Gastroesophageal sphincter (tissue), 4 donors: ENCODE measurements at places on chromosomes 7 and 10. TPM values are rescaled to one million over a fixed set of nuclear protein-coding genes. Genes with fewer than 3 reads are reported as not detected.
A peak's percentile ranks its signal among the peaks of the same experiment; 100 is the strongest.

SLC16A9 gene
- 0.54 TPM for total RNA-seq

DNA sequence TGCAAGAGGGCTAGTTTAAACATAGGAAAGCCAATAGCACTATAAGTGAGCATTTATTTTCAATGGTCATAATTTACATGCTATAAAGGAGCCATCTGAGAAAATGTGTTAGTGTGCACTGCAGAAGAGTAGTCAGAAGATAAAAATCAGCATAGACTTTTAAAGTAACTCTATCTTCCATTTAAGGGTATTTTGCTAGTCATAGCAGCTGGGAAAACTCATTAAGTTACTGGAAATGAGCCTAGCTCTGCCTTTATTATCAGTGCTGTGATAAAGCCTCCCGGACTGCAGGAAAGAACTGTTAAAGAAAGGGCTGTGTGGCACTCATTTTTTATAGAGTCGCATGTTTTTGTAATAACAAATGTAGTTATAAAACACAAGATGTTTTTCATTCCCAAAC lies 825.8 kb upstream of the POM121L12 start:
- no peak for ATAC-seq

GRCh38 chr10:86954681-86955500 lies 2.5 kb downstream of the MMRN2 start:
- ATAC-seq, result no peak

DNA sequence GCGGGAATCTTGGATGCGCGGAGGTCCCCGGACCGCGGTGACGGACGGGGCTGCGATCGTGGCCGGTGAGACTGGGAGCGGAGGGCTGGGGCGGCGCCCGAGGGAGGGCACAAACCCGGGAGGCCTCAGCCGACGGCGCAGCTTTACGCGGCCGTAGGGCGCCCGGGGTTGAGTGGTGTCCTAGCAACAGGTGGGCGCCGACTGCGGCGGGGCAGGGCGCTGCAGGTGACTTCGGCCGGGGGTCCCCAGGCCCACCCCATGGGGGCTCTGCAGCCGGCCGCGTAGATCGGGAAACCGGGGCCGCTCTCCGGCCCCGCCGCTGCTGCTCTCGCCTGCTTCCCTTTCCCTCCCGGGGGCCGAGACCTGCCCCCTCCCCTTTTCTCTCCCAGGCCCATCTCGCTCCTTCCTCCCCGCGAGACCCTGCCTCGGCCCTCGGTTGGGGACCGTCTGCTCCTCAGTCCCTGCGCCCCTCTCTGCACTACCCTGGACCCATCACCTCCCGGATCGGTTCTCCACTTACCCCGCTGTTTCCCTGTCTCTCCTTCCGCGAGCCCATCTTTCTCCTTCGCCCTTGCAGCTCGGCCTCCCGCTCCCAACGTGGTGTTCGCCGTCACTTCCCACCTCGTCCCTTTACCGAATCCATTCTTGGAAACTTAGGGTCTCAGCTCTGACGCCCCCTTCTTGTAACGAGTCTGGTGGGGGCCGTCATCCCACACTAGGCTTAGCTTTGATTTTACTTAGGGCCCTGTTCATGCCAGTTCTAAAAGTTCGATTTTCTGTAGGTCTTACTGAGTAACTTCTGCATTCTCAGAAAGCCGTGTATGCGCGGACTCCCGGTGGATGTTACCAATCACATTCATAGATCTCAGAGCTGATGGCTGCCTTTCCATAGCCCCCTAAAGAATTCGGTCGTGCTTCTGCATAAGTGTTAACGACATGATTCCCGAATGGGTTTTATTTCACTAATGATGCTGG lies 18.5 kb upstream of the ACBD5 start:
- ATAC-seq, result peak; percentile 86

GRCh38 chr7:30905078-30906012 lies 6.3 kb upstream of the AQP1 start:
- no peak for ATAC-seq
